ENCODE measurements at places on chromosomes 12 and 14.

- no peak for DNase-seq
These were observed 491.7 kb upstream of the LMO3 start for GRCh38 chr12:17097674-17098073.

GRCh38 chr14:26694521-26694920, 96.7 kb upstream of the NOVA1 start:
- DNase-seq = no peak

GRCh38 chr14:101072070-101072469, 168.5 kb upstream of the RTL1 start:
- no peak for DNase-seq

- DNase-seq = no peak
These were observed 54.6 kb downstream of the ARF6 start for GRCh38 chr14:49947506-49947905.

- DNase-seq = no peak
These were observed 8.3 kb downstream of the TMX1 start for GRCh38 chr14:51248016-51248987.

DNA sequence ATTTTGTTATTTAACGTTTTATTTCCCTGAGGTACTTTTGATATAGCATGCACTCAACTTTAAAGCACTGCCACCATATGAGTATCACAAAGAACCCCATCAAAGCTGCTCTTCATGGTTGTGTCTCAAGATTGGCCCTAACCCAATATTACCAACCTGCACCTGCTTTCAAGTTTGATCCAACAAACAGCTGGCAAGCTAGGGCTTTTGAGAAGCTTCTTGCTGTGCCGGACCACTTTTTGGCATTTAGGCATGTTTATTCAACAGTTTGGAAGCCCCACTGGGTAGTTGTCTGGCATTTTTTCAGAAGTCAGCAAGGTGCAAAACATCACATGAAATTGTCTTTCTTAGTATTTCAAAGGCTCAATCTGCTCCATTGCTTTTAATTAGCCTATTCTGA, 137.2 kb upstream of the PLEKHA5 start:
- no peak for DNase-seq

GRCh38 chr14:101251812-101252442, 309.4 kb upstream of the DIO3 start:
- no peak for DNase-seq

DNA sequence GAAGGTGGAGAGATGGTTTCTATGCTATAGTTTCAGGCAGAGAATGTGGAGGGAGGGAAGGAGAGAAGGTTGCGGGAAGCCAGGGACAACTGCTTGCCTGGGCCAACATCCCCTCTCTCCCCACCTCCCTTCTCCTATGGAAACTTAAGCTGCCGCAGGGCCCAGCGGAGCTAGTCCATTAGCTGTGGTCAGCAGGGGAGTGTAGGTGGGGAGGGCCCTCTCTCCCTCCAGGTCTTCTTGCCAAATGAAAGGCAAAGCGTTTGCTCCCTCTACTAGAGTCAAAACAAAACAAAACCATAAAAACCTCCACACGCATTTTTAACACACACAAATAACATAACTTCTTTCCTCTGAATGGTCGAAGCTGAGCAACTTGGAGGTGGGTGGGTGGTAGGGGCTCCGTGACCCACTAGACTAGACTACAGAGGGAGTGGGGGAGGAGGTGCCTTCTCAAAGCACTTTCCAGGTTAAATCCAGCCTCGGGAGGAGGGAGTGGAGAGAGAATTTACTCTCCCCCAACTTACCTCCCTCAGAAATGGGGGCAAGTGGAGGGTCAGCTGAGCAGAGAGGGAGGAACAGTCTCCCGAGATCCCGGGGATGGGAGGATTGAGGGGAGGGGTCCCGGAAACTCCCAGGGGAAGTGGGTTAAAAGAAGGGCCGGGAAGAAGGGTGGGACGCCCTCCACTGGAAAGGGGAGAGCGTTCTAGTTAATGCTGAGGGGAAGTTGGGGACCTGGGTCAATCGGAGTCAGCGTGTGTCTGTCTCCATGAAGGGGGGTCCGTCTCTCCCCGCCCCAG, 4.6 kb upstream of the CACNB3 start:
- DNase-seq = peak; percentile 67

Data from ovary (tissue), 10 donors.